ENCODE measurements at places on chromosomes 11 and 22.

GRCh38 chr22:24059121-24059520 is 48.0 kb downstream of the CABIN1 start:
- peak; percentile 96 for DNase-seq

DNA sequence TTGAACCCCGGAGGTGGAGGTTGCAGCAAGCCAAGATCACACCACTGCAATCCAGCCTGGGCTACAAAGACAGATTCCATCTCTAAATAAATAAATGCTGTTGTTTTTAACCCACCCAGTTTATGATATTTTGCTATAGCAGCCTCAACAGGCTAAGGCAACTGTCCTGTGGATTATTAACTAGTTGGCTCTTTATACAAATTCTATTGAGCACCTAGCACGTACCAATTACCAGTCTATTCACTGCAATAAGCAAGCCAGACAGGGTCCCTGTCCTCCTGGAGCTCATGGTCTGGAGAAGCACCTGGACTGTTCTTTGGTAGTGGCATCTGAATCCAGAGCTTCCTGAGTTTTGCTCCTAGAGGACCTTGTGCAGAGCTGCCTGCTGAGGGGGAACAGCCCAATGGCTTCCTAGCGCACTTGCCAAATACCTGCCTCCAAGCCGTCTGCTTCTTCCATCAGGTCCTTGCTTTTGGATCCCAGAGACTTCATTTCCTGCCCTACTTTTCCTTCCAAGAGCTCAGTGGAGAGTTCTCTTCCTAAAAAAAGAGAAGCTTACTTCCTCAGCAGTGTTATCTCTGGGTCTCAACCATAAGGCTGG is 49.9 kb upstream of the MICAL2 start:
- no peak for DNase-seq

GRCh38 chr11:27194976-27195375 is 154.4 kb downstream of the BBOX1 start:
- no peak for DNase-seq

- DNase-seq, result no peak
These were observed 8.8 kb downstream of the H19 start for GRCh38 chr11:1988667-1989317.

DNA sequence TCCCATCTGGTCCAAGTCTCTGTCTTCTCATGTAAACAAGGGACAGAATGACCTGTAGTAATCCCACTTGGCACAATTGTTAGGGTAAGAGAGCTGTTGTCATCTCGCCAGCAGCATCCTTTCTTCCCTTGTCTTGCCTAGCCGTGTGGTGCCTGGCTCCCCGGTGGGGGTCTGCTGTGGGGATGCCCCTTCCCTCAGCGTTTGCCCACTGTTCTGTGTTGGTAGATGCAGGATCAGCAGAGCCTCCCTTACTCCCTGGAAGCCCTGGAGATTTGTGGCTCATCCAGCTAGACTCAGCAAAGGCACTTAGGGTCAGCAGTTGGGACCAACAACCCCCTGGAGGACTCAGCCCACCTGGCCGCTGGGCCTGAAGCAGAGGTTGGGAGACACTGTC is 13.0 kb downstream of the ACO2 start:
- no peak for DNase-seq

DNA sequence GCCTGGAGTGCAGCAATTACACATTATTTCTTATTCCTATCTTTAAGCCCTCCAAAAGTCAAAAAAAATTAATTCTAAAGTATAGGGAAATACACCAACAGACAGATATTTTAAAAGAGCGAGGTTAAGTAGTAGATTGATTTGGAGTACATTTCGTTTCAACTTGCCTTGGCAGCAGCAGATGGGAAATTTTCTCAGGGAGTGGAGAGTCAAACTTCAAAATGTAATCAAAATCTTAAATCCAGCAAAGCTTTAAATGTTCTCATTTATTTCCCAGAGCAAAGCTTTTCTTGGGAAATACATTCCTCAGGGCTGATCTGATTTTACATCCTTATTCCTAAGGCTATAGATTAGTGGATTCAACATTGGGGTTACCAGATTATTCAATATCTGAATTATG is 21.9 kb upstream of the VWA5A start:
- DNase-seq, result no peak

DNA sequence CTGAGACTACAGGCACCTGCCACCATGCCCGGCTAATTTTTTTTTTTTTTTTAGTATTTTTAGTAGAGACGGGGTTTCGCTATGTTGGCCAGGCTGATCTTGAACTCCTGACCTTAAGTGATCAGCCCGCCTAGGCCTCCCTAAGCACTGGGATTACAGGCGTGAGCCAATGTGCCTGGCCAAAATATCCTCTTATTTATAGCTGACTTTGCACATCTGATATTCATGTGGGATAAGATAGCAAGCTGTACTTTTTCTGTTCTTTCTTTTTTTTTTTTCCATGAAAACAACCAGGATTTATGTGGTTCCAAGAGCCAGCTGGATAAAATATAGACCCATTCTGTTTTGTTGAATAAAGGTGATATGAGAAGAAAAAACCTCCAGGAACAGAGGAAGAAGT is 12.1 kb upstream of the XBP1 start:
- DNase-seq, result no peak

GRCh38 chr11:83162377-83162776 is 5.4 kb downstream of the PCF11 start:
- no peak for DNase-seq

DNA sequence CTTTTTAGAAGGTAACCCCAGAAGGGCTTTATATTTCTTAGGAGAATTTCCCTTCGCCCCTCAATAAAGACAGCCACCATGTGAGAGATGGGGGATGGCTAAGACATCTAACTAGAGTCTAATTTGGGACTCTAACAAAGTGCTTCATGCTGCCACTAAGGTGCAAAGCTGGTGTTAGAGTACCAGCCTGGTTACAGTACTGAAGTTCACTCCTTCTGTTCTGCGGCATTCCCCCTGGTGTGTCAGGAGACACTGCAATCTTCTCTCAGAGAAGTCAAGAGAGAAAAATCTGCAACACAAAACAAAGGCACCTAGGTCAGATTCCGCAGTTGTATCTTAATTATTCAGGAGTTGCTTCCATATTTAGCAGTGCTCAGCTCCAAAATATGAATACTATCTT is 603.0 kb upstream of the CADM1 start:
- no peak for DNase-seq

- no peak for DNase-seq
These were observed 428 bp upstream of the FEZ1 start for GRCh38 chr11:125496529-125496857.

- no peak for DNase-seq
These were observed 121.7 kb upstream of the CRYBB3 start for GRCh38 chr22:25077964-25078363.

DNA sequence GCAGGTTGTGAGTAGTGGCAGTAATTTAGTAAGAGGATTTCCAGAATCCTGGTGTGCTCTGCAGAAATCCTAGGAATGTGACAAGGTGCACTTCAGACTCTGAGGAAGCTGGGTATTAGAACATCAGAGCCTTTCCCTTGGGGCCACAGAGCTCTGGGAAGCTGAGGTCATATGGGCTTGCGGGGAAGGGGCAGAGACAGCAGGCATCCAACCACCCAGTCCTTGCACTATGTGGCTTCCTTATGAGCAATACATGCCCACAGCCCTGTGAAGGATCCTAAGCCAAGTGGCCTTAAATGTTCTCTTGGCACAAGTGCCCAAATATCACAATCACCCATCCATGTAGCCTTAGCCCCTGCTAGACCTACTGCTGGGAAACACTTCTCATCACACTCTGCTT is 46.2 kb downstream of the P4HA3 start:
- DNase-seq, result no peak

GRCh38 chr11:65066315-65066714 is 8.0 kb upstream of the NAALADL1 start:
- no peak for DNase-seq

DNA sequence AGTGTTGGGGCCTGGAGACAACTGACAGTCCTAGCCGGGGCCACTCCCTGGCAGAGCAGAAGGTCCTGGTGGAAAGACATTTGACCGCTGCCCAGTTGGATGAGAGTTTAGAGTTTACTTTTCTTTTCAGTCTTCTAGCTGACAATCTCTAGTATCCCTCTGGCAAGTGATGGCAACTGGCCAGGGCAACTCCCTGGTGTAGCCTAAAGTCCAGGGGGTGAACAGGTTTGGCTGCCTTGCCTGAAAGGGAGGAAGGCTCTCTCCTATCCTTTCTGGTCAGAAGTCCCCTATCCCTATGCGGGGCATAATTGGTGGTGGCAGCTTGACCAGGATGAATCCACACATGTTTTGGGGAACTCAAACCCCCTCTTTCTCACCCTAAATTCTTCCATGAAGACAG is 16.8 kb upstream of the MSANTD2 start:
- DNase-seq, result no peak

GRCh38 chr11:10087186-10087922 is 206.7 kb downstream of the SBF2 start:
- no peak for DNase-seq

- DNase-seq, result no peak
These were observed 20.3 kb upstream of the NLRP6 start for GRCh38 chr11:257766-258493.

Measured in HS-5 (cell line).